Stimulated activated CD4-positive, alpha-beta T cell treated with anti-CD3 and anti-CD28 coated beads, Interleukin-15, amount 100 ng/mL, for 1 hour (primary cell): ENCODE measurements at places on chromosomes 5 and 9.

GRCh38 chr9:1014225-1014624, 35.9 kb upstream of the DMRT2 start:
- DNase-seq = no peak

- no peak for DNase-seq
Measured at GRCh38 chr9:73023025-73023541, 70.2 kb upstream of the ALDH1A1 start.

DNA sequence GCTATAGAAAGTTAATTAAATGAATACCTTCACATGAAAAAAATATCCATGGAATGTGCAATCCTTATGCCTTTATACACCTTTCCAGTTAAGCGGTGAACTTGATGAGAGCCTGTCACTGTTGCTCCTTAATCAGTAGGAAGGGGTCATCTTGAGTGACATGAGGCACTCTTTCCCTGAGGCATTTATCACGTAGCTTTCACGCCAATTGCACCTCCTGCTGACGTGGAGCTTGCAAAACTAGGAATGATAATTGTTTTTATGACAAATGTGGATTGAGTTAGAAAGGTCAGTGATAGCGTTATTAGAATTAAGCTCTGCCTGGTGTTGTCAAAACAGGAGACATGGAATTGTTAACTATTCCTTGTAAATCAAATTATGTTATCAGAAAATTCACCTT, 79.7 kb downstream of the SLF1 start:
- DNase-seq = no peak

GRCh38 chr5:14449052-14449661, 132.4 kb upstream of the OTULINL start:
- DNase-seq = no peak

DNA sequence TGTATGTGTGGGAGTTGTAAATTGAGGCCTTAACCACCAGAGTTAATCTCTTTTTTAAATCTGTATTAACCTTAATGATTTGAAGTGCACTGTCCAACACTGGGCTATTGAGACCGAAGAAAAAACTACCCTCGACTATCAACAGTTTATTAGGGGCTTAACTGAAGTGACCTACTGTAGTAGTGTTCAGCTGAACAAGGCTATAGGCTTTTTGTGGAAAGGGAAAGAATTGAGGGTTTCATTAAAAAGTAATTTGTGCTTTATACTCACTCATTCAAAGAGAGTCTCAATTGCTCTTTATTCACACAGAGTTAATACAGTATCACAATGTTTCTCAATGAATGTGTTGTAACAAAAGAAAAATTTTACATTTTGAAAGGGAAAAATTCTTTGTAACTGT, 267.5 kb downstream of the SLF1 start:
- no peak for DNase-seq
